ENCODE measurements at places on chromosomes 12 and 14.

DNA sequence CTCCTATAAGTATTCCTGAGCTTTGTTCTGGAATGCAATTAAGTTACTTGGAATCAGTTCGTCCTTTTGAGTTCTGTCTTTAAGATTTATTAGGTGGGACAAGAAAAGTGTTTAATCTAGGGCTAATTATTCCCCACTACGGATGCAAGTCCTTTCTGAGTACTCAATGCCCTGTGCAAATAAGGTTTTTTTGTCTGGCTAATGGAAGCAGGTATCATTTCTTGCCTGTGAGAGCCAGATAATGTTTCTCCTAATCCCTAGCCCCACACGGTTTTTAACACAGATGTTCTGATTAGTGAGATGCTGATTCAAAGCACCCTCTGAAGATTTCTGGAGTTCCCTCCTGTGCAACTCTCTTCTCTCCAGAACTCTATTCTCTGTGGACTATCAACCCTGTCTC lies 296.6 kb upstream of the PRICKLE1 start:
- DNase-seq, result no peak

DNA sequence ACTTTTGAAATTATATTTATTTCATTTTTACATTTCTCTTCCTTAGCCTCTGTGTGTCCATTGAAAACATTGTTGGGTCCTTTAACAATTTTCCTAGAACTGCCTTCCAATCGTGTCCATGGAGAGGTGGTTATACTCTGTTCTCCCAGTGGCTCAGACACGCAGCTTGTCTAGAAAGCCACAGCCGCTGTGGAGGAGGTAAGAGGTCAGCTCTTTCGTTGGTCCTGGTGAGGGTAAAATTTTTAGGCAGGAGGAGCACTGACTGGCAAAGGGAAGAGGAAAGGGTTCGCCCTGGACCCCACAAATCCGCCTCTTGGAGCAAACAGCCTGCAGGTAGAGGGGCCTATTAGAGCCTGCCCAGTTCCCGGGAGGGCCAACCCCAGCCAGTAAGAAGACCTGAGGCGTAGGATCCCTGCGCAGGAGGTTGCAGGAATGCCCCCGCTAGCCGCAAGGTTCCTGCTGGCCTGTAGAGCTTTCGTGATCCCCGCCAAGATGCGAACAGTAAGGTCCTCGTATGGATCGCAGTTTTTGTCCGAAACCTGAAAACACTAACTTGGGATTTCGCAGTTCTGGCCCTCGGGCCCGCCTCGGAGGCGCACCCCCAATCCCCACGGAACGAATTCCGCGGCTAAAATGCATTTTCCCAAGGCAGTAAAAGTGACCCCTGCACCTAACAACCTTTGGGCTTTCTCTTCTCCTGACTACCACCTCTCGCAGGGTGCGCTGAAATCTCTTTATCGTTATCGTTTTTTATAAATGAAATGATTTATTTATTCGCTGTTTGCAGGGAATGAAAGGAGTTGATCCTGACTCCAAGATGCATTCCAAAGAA lies 7.5 kb upstream of the PAX9 start:
- no peak for DNase-seq

- DNase-seq, result no peak
Measured at GRCh38 chr14:68586896-68587751, 205.7 kb downstream of the ZFP36L1 start.

DNA sequence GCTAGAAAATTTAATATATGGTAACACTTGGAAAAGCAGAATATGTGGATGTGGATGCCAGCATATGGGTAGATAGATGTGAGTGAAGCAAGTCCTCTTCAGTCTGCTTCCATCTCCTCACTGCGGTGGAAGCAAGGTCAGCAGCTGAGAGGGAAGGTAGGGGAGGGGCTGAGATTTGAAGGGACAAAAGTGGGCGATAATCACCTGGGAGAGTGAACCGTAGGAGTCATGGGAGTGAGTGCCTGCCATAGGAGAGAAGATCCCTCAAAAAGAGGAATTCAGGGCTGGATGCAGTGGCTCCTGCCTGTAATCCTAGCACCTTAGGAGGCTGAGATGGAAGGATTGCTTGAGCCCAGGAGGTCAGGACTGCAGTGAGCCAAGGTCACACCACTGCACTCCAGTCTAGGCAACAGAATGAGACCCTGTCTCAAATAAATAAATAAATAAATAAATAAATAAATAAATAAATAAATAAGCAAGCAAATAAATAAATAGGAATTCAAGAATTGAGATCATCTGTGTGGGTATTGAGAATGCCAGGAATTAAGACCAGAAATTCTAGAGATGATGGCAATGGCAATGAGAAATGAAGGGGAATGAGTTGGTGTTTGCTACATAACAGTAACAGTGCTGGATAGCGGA lies 123.4 kb downstream of the BICD1 start:
- DNase-seq, result no peak

GRCh38 chr14:96085369-96085768 lies 46.2 kb downstream of the C14orf132 start:
- DNase-seq, result no peak

DNA sequence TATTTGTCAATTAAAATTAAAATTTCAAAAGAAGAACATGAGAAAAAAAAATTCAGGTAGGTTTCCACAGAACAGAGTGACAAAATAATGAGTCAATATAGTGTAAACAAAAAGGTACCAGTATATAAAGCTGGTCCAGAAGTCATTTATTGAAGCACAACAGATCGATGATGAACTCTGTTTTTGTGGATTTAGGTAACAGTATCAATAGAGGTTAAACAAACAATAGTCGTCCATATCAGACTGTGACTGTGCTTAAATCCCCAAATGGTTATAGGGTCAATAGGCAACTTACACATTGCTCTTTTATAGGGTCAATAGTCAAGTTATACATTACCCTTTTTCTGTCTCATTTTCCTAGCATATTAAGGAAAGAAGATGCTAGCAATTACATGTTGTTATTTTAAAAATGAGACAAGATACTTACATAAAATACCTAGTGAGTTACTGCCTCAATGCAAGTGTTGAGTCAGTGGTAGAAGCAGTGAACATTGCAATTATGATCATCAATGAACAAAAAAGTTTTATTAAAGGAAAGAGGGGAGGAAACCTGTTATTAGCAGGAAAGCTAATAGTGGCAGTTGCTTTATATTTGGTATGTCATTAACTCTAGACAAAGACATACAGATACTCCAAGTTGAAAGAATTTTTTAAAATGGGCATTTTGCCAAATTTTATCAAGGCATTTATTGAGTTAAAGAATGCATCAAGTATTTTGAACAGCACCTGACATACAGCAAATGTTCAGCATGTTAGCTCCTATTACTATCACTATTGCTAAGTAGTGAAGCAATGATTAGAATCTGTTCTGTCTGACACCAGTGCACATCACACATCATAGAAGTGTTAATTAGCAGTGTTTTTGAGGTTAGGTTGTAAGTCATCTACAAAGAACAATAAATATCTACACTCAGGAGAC lies 102.9 kb downstream of the CCER1 start:
- no peak for DNase-seq

GRCh38 chr12:109836916-109837315 lies 3.7 kb upstream of the TRPV4 start:
- no peak for DNase-seq

- no peak for DNase-seq
Measured at GRCh38 chr14:53006931-53007562, 56.2 kb upstream of the FERMT2 start.

DNA sequence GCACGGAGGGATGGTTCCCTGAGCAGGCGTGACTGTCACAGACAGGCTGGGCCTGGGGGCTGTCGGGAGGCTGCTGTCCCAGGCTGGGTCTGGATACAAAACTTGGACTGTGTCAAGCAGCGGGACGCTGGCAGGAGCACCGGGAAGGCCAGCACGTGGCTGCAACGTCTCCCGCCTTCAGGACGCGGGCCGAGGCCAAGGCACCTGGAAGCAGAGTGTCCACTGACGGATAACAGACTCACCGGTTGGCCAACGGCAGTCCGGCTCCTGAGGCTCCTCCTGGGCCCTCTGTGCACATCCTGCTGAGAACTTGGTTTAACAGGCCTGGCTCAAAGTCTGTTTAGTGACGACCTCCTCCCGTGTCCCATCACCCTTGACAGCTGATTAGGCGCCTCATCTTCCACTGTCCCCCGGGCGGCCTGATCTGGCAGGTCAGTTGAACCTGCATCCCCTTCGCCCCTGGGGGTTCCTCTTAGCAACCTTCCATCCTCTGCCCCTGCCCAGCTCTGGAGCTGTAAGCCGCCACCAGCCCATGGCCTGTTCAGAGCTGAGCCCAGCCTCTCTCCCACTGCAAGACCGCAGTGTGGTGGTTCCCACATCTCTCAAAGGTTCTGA lies 2.5 kb downstream of the XRCC3 start:
- no peak for DNase-seq

- DNase-seq, result no peak
Measured at GRCh38 chr14:34258318-34258717, 203.7 kb downstream of the SPTSSA start.

GRCh38 chr12:85920324-85920947 lies 46.3 kb downstream of the NTS start:
- peak; percentile 69 for DNase-seq

DNA sequence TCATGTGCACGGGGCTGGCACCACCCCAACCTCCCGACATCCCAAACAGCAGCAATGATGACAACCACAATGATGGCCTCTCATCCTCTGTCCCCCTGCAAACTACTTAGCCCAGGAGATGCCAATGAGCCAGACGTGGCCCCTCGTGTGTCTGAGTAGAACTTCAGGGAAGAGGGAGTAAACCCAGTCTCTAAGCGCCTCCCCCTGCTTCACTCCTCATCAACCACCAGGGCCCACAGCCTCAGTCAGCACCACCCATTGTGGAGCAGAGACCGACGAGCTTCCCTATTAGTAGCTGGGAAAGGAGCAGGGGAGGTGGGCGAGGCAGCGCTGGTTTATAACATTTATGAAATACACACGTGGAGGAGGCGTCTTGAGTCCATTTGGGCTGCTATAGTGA lies 182.7 kb upstream of the SFSWAP start:
- DNase-seq, result no peak

DNA sequence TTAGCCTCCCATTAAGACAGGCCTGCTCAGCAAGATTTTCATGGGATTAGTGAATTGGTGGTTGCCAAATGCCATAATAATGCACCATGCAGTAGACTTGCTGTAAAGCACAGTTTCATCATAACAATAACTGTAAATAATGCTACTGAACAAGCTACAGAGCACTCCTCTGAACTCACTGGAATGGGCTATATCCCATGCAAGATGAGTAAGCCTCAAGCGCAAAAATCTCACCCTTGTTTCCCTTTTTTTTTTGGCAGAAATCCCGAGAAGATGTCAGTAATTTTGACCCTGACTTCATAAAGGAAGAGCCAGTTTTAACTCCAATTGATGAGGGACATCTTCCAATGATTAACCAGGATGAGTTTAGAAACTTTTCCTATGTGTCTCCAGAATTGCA lies 145.9 kb upstream of the HIF1A start:
- no peak for DNase-seq

DNA sequence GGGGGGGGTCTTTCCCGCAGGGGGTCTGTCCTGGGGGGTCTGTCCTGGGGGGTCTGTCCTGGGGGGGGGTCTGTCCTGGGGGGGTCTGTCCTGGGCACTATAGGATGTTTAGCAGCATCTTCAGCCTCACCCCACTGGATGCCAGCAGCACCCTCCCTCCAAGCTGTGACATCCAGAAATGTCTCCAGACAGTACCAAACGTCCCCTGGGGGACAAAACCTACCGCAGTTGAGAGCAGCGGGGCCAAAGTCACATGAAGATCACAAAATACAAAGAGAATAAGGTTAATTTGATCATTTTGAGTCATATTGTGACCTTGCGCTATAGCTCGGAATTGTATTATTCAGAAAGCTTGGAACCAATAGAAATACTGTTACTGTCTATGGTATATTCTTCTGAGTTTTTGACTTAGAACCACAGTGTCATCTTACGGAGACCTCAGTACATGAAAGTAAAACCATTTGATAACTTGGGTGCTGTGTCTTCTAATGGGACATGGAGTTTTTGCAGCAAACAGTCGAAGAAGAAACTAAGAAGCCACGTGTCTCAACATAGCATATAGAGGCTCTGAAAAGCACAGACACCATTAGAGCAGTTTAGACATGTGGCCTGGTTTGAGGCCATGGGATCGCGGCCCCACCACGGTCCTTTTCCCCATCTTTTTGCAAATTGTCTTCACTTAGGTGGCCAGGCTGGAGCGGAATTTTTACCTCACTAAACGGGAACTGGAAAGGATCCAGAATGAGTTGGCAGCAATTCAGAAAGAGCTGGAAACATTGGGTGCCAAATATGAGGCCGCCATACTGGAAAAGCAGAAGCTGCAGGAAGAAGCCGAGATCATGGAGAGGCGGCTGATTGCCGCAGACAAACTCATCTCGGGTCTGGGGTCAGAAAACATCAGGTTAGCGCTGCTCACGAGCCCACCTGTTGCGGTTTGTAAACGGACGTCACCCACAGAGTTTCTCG lies 59.9 kb downstream of the CCDC92 start:
- DNase-seq, result no peak

DNA sequence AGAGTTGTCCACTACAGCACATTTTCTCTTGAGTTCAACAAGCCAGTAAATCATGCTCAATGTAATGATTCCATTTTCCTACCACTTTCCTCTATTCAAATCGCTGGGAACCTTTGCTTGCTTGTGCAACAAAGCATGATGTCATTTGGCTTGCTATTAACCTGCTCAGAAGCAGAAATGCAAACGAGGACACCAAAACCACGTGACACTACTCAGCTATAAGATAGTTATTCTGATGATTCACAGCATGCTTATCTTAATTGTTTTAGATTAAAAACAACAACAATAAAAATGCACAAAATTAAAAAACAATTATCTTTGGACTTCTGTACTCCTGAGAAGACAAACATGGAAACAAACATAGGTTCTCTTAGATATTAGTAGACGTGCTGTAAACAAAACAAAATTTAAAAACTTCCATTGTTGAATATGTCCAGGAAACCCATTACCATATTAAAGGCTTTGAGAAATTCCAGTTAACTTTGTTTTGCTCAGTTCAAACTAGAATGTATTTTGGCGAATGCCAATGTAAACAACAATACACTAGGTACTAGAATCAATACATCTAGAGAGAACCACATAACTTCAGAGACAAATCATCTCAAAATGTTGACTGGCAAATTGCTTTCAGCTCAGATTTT lies 77.5 kb upstream of the KRAS start:
- DNase-seq, result peak; percentile 73

DNA sequence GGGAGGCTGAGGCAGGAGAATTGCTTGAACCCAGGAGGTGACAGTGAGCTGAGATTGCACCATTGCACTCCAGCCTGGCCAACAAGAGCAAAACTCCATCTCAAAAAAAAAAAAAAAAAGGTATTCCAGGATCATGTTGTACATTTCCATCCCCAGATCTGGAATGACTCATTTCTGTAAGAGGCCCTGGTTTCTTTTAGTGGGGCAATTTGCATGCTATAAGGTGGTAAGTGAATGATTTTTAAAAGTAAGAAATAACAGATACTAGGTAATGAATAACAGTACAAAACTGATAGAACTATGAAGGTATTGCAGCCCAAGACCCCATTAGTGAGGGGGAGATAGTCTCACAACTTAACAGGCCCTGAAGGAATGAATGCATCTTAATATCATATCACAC lies 17.7 kb upstream of the ADCK1 start:
- DNase-seq, result no peak

DNA sequence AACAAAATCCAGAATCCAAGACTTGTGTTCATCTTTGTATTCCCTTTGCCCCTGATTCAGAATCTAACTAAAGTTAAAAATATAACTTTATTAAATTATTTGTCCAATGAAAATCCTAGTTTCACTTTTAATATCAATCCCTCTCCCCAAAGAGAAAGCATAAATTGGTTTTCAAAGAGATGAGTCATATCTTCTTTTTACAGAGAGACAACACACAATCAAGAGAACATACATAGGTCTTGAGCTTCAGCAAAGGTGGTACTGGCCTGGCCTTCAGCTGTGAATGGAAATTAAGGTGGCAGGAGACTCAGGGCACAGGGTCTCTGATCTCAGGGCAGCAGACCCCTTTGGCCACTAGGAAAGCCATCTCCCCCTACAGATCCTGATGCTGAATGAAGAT lies 4.3 kb upstream of the ASCL1 start:
- DNase-seq, result peak; percentile 45

Data from OCI-M1 (cell line).